ENCODE measurements at places on chromosomes 5 and 9.

GRCh38 chr5:83931969-83932368 lies 211.3 kb upstream of the HAPLN1 start:
- H3K4me1 ChIP-seq, result no peaks in the 10 kb centered on the region
- H3K4me3 ChIP-seq, result no peak overlapping the region
- H3K36me3 ChIP-seq, result no peaks in the 10 kb centered on the region
- no peak overlapping the region for H3K27ac ChIP-seq
- no peak for DNase-seq

- H3K36me3 ChIP-seq, result no peaks in the 10 kb centered on the region
- no peaks in the 10 kb centered on the region for H3K4me1 ChIP-seq
- H3K27ac ChIP-seq, result no peak overlapping the region
Observed at GRCh38 chr9:130400870-130401269, 43.9 kb upstream of the ASS1 start.

GRCh38 chr9:14400658-14400995 lies 86.7 kb upstream of the NFIB start:
- H3K27me3 ChIP-seq, result no peaks in the 10 kb centered on the region
- no peaks in the 10 kb centered on the region for H3K36me3 ChIP-seq
- peak; percentile 64 for DNase-seq
- H3K4me1 ChIP-seq, result 0 out of 2 replicates have a peak, but pooled peaks cover 2% of the 10 kb centered on the region
- no peak overlapping the region for H3K27ac ChIP-seq

DNA sequence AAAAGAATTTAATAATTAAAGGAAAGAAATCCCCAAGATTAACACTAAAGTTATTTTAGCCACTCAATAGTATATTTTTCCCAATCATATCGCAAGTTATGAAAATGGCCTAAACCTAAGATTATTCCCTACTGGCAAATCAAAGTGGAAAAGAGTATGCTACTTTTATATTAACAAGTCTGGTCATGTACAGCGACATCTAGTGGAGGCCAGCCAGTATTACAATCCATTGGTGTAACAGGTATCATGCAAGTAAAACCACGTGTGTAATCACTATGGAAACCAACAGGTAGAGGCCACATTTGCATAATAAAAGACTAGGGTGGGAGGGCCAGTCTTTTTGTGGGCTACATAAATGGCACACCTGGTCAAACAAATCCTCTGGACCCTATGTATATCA lies 976.4 kb upstream of the CDH9 start:
- H3K27me3 ChIP-seq, result no peaks in the 10 kb centered on the region
- H3K4me3 ChIP-seq, result no peak overlapping the region
- H3K27ac ChIP-seq, result no peak overlapping the region
- no peak for DNase-seq

GRCh38 chr9:107782789-107783188 lies 293.2 kb upstream of the KLF4 start:
- H3K4me3 ChIP-seq, result no peak overlapping the region
- no peak overlapping the region for H3K27ac ChIP-seq
- no peaks in the 10 kb centered on the region for H3K36me3 ChIP-seq
- H3K4me1 ChIP-seq, result no peaks in the 10 kb centered on the region

DNA sequence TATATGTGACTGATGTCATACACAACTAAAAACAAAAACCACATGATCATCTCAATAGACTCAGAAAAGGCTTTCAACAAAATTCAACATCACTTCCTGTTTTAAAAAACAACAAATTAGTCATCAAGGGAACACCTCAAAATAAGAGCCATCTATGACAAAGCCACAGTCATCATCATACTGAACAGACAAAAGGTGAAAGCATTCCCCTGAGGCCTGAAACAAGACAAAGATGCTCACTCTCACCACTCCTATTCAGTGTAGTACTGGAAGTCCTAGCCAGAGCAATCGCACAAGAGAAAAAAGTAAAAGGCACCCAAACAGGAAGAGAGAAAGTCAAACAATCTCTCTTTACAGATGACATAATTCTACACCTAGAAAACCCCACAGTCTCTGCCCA lies 893.5 kb upstream of the EDIL3 start:
- no peak for DNase-seq
- no peak overlapping the region for H3K27ac ChIP-seq

GRCh38 chr9:93267091-93267541 lies 83.2 kb downstream of the WNK2 start:
- no peaks in the 10 kb centered on the region for H3K4me1 ChIP-seq
- peaks cover 2% of the 10 kb centered on the region for H3K36me3 ChIP-seq
- H3K4me3 ChIP-seq, result no peak overlapping the region
- H3K27ac ChIP-seq, result no peak overlapping the region

- DNase-seq, result peak; percentile 63
- peak within 1 kb of the TSS; percentile 78 for H3K27ac ChIP-seq
- H3K4me1 ChIP-seq, result peaks cover 2% of the 10 kb centered on the region
- H3K4me3 ChIP-seq, result peak within 1 kb of the TSS; percentile 94
- H3K27me3 ChIP-seq, result no peaks in the 10 kb centered on the region
- H3K36me3 ChIP-seq, result no peaks in the 10 kb centered on the region
Observed at GRCh38 chr5:112737463-112738190, at the start of gene APC. APC (plus strand) TSS chr5:112737885; CDS start chr5:112754891, 17,006 bp downstream.
